ENCODE measurements at places on chromosomes 6 and 20.

GRCh38 chr6:6790393-6790792 lies 201.9 kb downstream of the LY86 start:
- DNase-seq = no peak

DNA sequence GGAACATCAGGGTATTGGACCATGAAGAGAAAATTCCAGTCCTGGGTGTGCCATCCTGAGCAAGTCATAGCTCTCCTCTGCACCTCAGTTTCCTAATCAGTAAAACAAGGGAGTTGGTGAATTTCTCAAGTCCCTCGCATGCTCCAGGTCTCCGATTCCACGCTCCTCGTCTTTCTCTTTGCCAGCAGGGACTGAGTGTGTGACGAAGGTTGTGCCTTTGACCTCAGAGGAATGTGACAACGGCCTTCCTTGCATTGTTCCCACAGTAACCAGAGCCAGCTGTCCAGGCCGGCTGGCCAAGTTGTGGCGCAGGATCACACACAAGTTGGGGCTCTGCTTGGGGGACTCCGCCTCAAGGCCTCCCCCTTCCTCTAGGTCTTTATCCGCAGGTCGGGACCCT lies 217.3 kb downstream of the ATXN1 start:
- DNase-seq = peak; percentile 36

- no peak for DNase-seq
Observed at GRCh38 chr20:62413025-62413570, 6.0 kb upstream of the CABLES2 start.

- no peak for DNase-seq
Observed at GRCh38 chr20:40960101-40960500, 68.5 kb upstream of the TOP1 start.

- DNase-seq = peak; percentile 98
Observed at GRCh38 chr20:53735536-53736050, 142.0 kb upstream of the ZNF217 start.

DNA sequence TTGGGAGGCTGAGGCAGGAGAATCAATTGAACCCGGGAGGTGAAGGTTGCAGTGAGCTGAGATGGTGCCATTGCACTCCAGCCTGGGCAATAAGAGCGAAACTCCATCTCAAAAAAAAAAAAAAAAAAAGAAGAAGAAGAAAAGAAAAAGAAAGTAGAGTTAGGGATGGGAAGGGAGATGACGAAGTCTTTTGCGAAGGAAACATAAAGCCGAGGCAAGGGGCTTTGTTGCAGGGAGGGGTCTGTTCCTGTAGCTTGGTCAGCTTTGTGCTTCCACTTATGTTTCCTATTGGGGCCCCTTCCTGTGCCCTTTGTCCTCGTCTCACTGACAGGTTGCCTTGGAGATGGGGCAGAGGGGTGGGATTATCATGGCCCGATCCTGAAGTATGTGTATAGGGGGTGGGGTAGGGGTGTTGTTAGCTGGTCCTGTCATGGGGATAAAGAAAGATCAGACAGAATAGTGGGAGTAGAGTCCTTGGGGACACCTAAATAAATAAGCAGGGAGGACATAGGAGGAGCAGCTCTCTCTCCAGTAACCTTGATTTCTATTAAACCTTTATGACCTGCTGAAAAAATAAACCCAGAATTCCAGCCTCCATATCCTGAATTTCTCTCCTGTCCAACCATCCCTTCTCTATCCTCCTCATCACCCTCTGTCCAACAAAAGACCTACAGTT lies 1.1 kb upstream of the CLIC1 start:
- DNase-seq = no peak

DNA sequence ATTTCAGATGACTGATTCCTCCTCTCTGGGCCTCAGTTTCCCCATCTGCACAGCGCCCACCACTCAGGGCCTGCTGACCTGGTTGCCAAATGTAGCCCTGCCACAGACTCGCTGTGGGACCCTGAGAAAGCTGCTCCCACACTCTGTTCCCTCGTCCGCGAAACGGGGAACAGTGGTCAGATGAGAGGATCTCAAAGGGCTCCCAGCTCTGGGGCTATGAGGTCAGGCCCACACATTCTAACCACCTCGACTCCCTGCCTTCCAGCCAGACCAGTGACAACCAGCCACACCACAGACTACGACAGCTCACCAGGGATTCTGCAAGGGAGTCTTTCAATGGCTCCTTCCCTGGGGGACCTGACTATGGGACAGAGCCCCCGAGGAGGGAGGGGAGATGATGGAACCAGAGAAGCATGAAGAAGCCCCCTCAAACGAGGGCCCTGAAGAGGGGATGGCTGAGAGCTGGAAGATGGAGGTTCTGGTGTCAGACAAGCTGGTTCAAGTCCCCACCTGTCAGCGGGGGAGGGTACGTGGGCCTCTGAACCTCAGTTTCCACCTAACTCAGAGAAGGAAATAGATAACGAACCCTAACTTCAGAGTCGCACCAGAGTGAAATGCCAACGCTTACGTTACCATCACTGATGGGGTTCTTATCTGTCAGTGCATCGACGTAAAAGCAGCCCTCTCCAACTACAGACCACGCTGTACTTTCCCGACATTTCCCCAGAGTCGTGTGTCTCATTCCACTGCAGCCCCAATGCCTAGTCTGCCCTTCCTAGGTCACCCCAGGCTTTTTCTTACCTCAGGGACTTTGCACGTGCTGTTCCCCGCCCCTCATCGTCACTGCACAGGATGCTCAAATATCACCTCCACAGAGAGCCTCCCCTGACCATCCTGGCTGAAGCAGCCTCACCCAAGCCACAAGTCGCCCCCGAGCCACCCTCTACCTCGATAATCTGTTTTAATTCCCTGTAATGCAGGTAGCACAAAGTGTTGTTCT lies 60.5 kb downstream of the PREX1 start:
- DNase-seq = no peak

DNA sequence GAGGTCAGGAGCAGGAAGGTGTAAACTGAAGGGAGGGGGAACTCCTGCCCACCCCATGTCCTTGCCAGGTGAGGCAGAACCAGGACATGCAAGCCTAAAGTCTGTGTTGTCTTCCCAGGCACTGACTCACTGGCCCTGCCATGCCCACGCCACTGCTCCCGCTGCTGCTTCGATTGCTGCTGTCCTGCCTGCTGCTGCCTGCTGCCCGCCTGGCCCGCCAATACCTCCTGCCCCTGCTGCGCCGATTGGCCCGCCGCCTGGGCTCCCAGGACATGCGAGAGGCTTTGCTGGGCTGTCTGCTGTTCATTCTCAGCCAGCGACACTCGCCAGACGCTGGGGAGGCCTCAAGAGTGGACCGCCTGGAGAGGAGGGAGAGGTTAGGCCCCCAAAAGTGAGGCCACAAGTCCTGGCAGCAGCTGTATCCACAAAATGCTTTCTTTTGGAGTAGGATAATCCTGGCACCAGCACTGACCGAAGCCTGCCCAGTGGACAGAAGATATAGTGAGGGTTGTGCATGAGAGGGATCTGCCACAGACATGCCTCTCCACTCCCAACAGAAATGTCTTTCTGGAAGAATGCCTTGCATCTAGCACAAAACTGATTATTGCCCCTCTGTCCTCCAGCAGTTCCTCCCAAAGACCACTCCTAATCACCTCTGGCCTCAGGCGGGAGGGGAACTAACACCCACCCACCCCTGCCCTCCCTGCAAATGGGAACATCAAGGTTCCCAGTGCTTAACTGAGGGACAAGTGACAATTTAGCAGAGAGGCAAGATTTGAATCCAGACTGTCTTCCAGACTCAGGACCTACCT lies 812 bp downstream of the MYMX start:
- DNase-seq = peak; percentile 25

DNA sequence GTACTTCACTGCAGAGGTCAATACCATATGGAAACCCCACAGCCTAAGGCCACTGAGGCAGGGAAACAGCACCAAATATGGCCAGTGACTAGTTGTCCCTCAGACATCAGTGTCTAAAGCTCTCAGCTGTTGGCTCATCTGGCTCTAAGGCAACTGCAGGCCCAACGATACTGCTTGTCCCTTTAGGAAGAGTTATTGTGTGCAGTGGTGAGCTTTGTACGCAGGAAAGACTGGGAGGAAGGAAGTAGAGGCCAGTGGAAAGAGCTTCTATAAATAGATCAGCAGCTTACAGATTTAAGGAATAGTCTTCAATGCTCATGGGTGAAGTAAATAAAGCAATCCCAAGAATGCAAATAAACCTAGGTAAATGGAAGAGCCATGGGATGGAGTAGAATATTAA lies 29.3 kb downstream of the DNAAF9 start:
- DNase-seq = no peak

GRCh38 chr20:10119336-10119735 lies 84.5 kb downstream of the ANKEF1 start:
- DNase-seq = no peak

DNA sequence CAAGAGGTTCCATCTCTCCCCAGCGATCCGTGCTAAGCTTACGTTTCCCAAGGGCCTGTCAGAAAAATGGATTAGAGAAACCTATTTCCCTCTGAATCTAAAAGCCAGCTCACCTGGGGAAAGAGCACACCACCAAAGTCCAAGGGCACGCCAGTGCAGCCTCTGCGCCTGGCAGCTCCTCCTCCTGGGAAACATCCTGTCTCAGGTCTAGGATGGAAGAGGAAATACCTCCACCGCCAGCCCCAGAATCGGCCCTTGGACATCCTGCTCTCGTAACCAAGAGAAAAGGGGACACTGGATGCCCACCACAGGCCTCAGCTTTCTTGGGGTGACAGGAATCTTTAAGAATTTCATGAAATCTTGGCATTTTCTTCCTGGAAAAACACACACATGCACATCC lies 18.7 kb downstream of the RAMACL start:
- DNase-seq = no peak

- DNase-seq = no peak
Observed at GRCh38 chr6:490251-491037, 98.9 kb downstream of the IRF4 start.

- no peak for DNase-seq
Observed at GRCh38 chr20:8972963-8973705, 95.8 kb upstream of the PLCB4 start.

GRCh38 chr6:129500958-129501739 lies 208.8 kb downstream of the ARHGAP18 start:
- DNase-seq = peak; percentile 98

DNA sequence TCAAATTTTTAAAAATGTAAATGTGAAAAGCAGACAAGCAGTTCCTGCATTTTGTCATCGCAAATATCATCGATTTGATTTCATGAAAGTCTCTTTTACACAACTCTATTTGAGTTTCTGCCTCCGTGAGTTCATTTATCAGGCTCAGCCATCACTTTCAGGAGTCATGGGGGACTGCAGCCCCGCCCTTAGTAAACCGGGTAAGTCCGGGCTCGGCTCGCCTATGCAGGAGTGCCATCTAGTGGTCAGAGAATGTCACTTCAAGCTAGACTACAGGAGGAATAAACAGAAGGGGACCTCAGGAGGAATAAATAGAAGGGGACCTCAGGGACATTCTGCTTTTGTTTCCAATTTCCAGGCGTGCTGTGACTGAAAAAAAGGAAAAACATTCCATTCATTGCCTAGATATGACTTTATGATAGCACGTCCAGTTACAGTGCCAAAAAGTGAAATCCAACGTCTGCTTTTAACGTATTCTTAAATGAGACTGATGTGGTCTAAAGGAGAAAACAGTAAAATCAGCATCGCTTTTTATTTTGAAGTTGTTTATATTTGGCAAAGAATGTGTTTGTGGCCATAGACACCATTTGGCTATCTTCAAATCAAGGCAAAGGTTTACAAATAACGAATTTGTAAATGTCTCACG lies 333.9 kb downstream of the HACE1 start:
- peak; percentile 32 for DNase-seq

- DNase-seq = no peak
Observed at GRCh38 chr6:150184850-150185731, 42.2 kb downstream of the PPP1R14C start.

All from astrocyte (in vitro differentiated cells and primary cell).